Large intestine (tissue), 12 donors: ENCODE measurements at places on chromosomes 7 and 10. TPM values are rescaled to one million over a fixed set of nuclear protein-coding genes. Genes with fewer than 3 reads are reported as not detected.

- DNase-seq = peak; percentile 28
Observed at GRCh38 chr7:157397731-157398691, 61.2 kb downstream of the DNAJB6 start.

GRCh38 chr10:69786791-69787190 lies 14.9 kb upstream of the COL13A1 start:
- no peak for DNase-seq

Gene FAM25C
- not detected for polyA plus RNA-seq

- no peak for DNase-seq
Observed at GRCh38 chr7:77330169-77330882, 85.8 kb downstream of the GSAP start.

GRCh38 chr10:2380218-2380617 lies 642.9 kb upstream of the ADARB2 start:
- DNase-seq = no peak

DNA sequence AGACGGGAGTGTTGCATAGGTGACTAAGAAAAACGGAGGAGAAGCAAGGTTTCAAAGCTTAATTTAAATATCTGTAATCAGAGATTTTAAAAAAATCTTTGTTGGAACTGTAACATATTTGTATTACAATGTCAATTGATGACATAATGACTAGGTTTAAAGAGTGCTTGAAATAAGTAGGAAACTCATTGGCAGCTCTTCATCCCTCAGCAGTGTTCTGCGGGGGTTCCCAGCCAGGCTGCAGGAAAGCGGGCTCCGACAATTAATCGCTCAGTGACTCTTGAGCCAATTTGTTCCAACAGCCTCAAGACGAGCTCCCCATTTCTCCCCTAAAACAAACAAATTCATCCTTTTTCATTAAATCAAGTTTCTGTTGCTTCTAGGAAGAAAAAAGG lies 22.6 kb downstream of the CPXM2 start:
- no peak for DNase-seq

GRCh38 chr7:31002256-31002655 lies 38.5 kb downstream of the GHRHR start:
- no peak for DNase-seq

DNA sequence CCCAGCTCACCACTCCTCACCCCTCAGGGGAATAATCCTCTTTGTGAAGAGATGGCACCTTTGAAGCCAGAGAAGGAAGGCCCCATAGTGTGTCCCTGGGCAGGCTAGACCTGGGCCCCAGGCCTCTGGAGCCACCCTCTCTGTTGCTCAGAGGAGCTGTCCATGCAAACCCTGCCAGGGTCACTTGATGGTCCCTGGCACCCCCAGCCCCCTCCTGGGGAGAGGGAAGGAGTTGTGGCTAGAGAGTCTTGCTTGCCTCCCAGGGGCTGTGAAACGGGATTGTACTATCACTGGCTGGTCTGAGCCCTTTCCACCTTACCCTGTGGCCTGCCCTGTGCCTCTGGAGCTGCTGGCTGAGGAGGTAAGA lies 5.8 kb downstream of the GHRHR start:
- DNase-seq = no peak

DNA sequence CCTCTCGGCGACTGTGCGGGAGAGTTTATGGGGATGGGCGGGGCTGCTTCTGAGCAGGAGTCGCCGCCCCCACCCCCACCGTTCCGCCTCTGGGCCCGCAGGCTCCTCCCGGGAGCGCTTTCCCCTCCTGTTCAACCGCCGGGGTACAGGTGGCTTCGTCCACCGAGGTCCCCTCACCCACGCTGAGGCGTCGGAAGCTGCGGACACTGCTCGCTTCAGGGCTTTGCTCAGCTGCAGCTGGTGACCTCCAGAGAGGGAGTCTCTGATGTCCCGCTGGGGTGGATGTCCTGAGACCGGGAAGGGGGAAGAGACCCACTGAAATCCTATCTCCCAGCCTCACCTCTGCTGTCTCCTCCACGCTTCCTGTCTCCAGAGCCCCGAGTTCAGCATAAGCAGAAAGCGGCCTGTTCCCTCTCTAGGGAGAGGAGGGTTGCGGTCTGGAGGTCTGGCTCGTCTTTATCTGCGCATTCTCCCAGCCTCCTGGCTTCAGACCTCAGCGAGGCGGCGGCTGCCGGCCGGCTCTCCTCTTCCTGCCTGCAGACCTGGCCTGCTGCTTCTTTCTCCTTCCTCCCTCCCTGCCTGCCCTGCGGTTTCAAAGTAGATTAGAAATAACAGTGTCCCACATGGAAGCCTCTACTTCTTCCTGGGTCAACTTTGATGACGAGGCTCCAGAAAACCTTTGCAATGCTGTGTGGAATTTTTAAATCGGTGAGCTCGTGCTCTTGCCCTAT lies 1.8 kb downstream of the CYP2E1 start:
- no peak for DNase-seq

GRCh38 chr10:44427479-44427878 lies 42.6 kb upstream of the CXCL12 start:
- DNase-seq = no peak

- DNase-seq = no peak
Observed at GRCh38 chr7:2799253-2799652, 44.9 kb downstream of the GNA12 start.

- no peak for DNase-seq
Observed at GRCh38 chr7:6284461-6285360, 12.3 kb upstream of the CYTH3 start.

DNA sequence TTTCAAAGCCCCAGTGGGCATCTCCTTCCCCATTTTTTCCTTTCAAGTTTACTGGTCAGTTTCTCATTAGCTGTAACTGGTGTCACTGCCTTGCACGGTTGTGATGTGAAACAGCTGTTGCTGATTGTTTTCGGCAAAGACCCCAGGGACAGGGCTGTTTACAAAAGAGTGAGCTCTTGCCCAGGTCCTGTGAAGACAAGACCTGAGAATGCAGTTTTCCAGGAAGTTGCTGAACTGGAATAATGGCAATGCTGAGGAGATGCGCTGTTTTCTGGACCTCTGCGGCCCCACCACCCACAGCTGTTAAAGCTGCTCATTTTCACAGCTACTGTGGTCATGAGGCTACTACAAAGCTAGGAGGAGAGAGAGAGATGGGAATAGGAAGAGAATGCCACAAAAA lies 116.6 kb upstream of the RSU1 start:
- no peak for DNase-seq

DNA sequence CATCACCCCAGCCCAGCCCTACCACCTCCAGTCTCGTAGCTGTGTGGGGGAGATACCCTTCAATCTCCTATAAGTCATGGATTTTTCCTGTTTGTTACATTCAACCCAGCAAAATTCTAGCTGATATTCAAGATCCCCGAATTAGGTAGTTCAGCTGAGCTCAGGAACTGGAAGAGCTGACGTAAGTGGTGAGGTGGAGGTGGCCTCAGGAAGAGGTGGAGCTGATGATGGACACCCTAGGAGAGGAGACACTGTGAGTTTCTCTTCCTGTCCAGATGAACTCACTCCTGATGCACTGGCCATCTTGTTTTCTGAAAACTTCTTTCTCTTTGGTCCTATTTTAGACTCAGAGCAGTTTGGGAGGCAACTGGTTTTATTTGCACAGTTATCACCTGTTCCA lies 90.5 kb upstream of the PITRM1 start:
- DNase-seq = no peak

Gene SORBS1
- 60.2 TPM for polyA plus RNA-seq

- DNase-seq = no peak
Observed at GRCh38 chr7:39145935-39146334, 168.2 kb downstream of the POU6F2 start.

GRCh38 chr7:130363026-130363847 lies 17.1 kb upstream of the CPA1 start:
- peak; percentile 51 for DNase-seq

GRCh38 chr7:46387646-46388045 lies 466.6 kb upstream of the IGFBP3 start:
- no peak for DNase-seq

DNA sequence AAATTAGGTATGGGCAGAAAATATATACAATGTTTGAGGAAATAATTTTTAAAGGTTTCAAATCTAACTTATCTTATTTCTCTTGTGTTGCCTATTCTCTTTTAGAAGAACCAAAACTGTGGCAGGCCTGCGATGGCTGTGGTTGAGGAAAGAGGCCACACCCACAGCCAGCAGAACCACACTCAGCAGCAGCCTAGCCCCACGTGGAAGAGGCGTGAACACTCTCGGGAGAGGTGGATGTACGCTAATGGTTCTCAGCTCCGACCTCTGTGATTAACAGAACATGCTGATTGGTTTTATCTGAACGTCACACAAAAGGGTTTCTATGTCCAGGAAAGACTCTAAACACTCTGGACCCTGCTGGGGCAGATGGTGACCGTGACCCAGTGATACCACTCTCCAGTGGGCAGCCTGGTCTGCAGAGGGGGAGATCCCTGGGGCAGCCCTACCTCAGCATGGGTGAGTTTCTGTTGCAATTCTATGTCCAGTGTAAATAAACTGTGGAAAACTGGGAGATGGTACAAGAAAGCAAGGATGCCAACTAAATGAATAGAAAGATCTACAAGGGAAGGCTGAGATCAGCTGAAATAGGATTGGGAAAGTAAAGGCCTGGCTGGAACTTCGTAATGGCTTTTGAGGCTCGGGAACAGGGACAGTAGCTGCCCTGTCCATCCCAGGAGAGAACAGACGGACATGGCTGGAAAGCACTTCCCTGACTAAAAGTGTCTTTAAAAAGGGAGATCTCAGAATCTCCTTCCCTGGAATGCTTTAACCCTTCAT lies 26.6 kb downstream of the DIP2C start:
- peak; percentile 69 for DNase-seq

Gene HNRNPH3
- polyA plus RNA-seq = 252 TPM

GRCh38 chr7:37973915-37974314 lies 53.5 kb downstream of the EPDR1 start:
- DNase-seq = no peak

DNA sequence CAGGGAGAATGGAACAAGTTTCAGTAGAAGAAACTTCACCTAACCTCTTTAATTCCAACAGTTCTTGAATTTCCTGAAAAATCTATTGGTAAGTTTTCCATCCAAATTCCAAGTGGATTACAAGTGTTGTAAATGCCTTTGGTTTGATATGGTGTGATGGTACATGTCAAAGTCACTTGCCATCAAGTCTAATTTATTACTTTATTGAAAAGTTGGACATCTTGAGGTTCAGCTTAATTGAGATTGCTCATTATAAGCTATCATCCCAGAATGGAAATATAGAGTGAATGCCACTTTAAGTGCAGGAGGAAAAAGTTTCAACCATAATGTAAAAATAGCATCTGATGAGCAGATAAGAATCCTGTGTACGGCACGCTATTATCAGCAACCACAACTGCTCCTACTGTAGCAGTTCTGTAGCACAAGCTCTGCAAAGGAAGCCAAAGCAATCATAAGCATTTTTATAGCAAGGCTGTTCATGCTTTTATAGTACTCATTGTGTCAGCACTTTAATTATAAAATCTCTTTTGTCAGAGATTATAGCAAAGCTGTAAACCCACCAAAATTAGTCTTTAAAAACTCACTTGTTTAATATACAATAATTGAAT lies 991.8 kb upstream of the PHF14 start:
- no peak for DNase-seq

- DNase-seq = no peak
Observed at GRCh38 chr7:108204281-108204796, 74.2 kb upstream of the LAMB4 start.

GRCh38 chr10:103575416-103576075 lies 82.0 kb downstream of the NEURL1 start:
- no peak for DNase-seq

DNA sequence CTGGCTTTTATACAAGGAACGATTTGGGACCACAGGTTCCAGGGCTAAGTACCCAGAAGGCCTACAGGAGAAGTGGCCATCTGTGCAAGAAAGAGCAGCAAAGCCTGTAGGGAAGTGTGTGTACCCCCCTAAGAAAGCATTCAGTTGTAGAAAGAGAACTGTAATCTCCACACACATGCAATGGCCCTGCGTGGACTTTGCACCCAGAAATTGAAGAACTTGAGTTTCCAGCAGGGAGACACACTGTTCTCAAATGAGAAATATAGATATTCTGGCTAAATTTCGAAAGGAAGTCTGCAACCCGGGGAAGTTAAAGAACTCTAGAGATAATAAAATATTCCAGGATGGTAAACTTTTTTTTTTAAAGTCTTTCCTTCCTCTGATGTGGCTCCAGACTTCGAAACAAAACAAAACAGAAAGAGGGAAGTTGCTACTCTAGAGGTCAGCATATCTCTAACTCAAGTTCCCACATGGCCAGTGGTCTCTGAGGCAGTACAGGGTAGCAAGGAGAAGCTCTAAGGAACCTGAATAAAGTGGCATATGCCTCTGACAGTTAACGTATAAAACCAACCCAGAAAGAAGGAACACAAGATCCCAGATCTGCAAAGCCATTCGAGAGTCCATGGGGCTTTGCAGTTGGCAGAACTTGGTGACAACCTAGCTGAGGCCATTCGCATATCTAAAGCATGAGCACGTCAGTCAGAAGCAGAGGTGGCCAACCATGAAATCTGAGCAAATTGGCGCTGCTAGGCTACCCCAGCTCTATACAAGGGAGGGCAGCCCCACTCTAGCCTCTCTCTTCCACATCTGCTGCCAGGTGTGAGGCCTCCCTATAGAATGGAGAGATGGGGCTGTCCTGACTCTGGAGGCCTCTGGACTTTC lies 56.6 kb downstream of the ELMO1 start:
- no peak for DNase-seq

GRCh38 chr10:131553121-131553520 lies 241.6 kb upstream of the TCERG1L start:
- DNase-seq = no peak

DNA sequence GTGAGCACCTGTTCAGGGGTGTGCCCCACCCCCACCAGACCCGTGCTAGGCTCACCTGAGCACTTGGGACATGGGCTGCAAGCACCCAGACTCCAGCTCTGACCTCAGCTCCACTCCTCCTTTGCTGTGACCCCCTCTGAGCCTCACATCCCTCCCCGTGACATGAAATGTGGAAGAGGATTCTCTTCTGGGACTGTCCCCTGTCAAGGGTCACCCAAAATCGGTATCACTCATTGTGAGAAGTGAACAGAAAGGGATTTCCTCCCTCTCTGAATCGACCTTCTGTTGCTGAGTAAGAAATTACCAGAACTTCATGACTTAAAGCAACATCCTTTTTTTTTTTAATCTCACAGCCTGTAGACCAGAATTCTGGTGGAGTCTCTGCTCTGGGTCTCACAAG lies 6.2 kb upstream of the CHST15 start:
- no peak for DNase-seq
